Dermis microvascular lymphatic vessel endothelial cell (primary cell): ENCODE measurements at places on chromosomes 1 and 21. TPM values are rescaled to one million over a fixed set of nuclear protein-coding genes. Genes with fewer than 3 reads are reported as not detected.

DNA sequence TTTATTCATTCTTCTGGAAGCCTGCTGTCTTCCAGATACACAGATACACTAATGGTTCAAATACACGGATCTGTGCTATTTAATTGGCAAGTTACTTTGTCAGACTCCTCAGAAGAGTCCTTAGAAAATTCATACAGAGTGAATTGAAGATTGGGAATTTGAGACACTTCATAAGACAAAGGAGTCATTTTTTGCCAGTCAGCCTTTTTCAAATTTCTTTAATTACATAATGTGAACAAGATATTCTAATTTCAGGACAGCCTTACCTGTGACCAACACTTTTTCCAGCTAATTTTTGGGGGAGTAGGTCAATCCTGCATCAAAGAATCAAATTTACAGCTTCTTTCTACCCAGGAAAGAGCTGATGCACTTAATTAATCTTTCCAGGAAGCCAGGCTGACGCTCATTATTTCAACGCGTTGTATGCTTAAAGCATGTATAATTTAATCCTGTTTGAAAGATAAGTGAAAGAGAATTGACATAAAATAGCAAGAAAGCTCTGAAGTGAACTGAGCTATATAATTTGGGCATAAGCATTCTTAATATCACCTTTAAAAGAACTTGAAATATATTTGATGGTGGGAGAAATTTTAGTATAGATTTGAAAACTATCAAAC, 12.8 kb upstream of the NRIP1 start:
- DNase-seq = no peak

DNA sequence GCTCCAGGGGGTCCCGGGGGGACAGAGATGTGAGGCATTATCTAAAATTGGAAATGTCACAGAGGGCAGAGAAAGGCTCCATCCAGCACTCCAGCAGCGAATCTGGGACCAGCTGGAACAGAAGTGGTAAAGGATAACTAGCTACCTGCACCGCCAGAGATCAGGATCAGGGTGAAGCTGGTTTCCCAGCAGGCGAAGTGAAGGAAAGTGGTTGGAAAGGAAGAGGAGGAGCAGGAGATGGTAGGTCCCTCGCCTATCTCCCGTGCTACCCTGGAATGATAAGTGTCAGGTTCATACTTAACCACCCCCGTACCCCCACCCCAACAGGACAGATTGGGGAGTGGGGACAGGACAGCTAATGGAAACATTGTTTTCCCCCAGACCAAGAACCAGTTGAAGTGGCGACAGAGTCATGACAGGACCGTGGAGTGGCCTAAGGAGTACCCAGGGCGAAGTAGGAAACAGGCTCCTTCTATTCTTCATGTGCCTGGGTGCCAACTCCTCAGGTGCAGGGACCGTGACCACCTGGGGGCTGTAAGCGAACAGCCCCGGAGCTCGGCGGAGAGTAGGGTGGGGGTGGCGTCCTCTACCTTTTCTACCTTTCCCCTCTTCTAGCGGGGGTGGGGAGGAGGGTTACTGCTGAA, 717 bp downstream of the B4GALT3 start:
- DNase-seq = no peak

- DNase-seq = no peak
Observed at GRCh38 chr1:44294588-44295007, 60.5 kb downstream of the ERI3 start.

GRCh38 chr1:84849357-84849975, 43.5 kb downstream of the LPAR3 start:
- DNase-seq = no peak

DNA sequence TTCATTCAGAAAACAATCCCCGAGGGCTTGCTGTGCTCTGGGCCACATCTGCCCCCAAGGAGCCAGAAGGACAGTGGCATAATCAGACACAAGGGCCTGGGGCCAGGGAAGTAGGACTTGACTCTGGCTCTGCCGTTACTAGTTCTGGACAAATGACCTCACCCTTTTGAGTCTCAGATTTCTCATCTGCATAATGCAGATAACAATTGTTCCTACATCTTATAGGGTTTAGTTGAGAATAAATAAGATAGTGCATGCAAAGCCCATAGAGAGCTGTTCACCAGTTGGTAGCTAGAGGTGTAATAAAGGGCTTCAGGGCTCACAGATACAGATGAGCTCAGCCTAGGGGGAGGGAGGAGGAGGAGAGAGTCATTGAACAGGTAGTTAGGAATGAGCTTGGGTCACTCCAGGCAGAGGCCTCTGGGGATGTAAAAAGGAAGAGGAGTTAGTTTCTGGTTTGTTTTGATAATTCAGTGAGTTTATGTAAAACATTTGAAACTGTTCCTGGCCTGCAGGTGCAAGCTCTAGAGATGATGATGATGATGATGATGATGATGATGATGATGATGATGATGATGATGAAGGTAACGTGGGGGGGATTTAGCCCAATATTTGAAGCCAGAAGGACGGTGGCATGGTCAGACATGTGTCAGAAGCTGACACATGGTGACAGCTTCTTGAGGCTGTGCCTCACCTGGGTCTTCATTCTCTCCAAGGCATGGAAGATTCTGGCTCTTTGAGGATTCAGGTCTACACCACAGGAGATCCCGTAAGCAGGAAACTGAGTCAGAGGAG, 858 bp downstream of the LACTBL1 start:
- DNase-seq = no peak

DNA sequence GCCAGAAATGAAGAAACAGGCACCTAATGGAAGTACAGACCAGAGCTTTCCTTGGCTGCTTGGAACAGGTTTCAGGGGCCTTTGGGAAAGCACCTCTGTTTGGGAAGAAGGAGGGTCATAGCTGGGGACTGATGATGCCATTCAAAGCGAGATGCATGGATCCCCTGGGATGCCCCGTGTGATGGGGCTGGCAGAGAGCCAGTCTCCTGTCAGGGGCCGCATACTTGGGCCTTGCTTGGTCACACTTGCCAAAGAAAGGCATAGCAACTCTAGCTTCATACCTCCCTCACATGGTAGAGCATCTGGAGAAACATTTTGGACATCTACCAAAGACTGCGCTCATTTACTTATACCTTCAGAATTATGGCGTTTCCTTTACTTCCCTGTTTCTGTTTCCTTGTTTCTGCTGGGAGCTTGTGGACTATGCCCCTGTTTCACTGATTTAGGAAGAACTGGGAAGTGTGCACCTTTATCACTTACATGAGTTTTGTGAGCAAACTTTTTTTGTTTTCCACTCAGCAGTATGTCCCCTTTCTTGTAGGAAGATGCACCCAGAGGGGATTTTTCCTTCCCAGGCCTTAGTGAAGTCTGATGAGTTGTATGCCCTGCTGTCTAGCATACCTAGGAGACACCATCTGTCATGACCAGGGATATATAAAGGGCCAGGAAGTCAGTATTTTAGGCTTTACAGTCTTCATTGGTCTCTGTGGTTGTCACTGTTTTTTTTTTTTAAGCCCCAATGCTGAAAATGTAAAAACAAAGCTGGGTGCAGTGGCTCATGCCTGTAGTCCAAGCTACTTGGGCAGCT, 19.8 kb upstream of the ST3GAL3 start:
- DNase-seq = no peak

GRCh38 chr1:178057141-178057765, 36.7 kb upstream of the RASAL2 start:
- DNase-seq = no peak

DNA sequence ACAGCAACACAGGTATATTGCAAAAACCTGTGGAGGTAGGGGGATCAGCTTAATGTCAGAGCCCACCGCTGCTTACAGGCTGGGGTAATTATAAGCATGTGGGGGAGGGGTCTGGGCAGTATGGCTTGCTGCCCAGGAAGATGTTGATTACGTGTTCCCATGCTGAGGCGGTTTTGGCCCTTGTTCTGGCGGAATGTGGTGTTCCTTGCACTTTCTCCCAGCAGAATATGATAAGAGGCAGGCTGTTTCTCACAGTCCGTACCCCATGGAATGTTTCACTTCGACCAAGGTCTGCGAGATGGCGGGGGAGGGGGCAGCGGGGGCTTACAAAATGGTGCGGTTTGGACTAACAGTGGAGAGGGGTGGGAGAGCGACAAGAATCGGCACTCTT, 9.8 kb upstream of the HPCAL4 start:
- no peak for DNase-seq

- peak; percentile 78 for DNase-seq
Observed at GRCh38 chr1:25550683-25551310, 7.4 kb downstream of the LDLRAP1 start.

Gene HES2
- 16.2 and 17.6 TPM in 2 replicates for total RNA-seq

Gene SMCP
- total RNA-seq = not detected in 2 replicates

Gene TMEM125
- not detected in 2 replicates for total RNA-seq

Gene RPE65
- total RNA-seq = not detected in 2 replicates

Gene MRAP
- total RNA-seq = not detected in 2 replicates

Gene WDR64
- not detected in 2 replicates for total RNA-seq
